ENCODE measurements at places on chromosomes 6 and 20.

DNA sequence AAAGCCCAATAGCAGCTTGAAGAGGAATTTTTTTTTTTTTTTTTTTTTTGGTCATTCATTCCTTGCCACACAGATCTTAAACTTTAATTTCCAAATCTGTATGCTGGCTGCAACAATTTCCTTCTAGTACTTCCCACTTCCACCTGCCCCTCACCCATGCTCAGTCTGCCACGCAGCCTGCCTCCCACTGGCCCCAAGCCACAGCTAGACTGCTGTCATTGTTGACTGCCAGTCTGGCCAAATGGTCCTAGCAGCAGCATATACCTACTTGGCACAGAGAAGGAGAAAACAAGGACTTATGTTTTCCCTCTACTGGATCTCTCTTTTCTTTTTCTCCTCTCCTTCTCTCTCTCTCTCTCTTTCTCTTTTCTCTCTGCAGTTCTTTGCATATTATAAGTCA, 118.3 kb upstream of the HEY2 start:
- DNase-seq, result no peak

- DNase-seq, result no peak
These were observed 147.8 kb downstream of the HS3ST5 start for GRCh38 chr6:114195027-114195365.

DNA sequence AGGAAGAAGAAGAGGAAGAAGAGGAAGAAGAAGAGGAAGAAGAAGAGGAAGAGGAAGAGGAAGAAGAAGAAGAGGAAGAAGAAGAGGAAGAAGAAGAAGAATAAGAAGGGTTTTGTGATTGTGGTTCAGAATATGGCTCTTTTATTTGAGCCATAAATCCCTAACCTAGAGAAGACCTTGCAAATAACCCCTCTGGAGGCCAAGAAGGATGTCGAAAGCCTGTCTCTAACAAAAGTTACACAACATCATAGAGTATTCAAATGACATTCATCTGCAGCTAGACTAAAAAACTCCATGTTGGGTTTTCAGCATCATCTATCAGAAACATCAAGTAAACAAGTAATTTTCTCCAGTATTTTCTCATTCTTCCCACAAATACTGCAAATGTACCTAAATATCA, 100.9 kb downstream of the RNASET2 start:
- DNase-seq, result no peak

DNA sequence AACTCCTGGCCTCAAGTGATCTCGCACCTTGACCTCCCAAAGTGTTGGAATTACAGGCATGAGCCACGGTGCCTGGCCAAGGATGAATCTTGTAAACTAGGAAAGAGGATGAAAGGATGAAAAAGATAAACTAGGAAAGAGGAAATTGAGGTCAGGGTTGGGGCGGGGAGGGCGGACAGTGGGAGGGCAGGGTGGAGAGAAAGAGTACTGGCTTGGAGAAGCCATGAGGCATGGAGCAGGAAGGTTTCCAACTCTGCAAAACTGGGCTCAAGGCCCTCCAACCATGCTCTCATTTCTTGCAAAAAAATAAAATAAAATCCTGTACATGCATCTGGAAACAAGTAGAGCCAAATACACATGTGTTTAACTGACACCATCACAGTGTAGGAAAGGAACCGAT, 256.6 kb upstream of the SGK1 start:
- no peak for DNase-seq

- DNase-seq, result no peak
These were observed 102.3 kb upstream of the MAP3K7 start for GRCh38 chr6:90689172-90689571.

- DNase-seq, result no peak
These were observed 11.5 kb upstream of the NFATC2 start for GRCh38 chr20:51553897-51554486.

DNA sequence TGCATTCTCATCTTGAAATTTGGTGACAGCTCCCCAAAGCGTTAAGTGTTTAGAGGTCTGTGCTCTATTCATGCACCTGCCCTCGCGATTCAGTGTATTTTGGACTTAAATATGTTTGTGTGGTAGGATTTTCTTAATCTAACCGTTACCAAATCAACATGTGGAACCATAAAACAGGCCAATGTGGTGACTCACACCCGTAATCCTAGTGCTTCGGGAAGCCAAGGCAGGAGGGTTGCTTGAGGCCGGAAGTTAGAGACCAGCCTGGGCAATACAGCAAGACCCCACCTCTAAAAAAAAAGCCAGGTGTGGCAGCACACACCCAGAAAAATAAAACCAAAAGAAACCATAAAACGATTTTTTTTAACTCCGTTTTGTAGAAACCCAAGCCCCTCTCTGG, 31.5 kb downstream of the PYGB start:
- no peak for DNase-seq

- DNase-seq, result no peak
These were observed 145.6 kb downstream of the DHX35 start for GRCh38 chr20:39107741-39108140.

DNA sequence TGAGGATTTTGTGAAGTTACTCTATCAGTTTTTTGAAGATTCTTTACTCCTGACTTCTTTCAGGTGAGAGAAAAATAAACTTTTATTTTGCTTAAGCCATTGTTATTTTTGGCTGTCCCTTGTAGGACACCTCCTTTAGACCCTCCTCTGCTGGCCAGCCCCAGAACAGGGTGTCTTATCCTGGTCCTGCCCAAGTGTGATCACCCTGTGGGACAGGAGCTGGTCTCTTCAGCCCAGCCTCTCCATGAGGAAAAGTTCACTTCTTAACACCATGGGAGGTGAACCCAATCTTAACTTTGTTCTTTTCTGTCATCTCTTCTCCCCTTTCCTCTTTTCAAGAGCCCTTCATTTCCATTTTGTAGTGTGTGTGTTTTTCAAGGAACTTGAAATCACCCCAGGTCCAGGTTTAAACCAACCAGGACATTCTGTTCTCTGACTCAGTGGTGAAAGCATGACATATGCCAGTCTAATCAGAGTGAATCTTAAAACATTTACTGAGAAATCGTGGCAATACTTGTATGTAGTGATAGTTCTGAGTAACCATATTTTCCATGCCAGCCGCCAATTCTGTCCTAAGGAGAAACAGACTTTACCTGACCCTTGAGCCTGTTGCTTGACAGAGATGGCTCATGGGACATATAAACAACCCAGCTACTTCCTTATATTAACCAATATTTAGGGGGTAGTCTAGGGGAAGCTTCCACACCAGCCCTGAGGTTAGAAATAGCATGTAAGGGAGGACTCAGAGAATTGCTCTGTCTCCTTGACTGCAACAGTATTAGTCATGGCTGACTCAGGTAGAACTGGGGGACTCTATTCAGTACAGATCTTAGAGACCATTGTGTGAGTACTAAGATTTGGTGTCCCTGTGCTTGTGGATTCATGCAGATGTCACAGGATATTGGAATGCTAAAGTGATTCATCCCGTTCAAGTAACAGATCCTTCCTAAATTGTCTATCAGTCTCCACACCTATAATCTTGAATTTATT, 48.8 kb downstream of the FLRT3 start:
- no peak for DNase-seq

DNA sequence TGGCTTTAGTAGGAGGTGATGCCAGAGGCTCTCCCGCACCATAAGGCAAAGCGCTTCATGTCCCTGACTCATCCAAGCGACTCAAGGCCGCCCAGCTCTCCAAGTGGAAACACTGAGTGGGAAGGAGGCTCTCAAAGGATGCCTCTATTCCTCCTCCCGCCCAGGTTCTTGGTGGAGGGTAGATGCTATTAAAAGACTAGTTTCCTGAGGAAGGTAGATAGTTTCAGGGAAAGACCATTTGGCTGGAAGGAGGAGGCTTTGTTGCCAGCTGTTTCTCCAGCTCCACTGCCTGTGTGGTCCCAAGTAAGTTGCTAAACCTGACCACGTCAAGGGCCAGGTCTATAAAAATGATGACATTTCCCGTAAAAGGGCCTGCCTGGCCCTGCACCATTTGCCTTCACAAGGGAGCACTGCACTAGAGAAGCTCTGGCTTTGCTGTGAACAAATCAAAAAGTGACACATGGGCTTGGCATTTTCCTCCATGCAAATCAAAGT, 48.2 kb downstream of the GMDS start:
- no peak for DNase-seq

GRCh38 chr20:54294094-54294493, 86.2 kb downstream of the PFDN4 start:
- DNase-seq, result no peak

GRCh38 chr6:119289651-119290050, 59.9 kb downstream of the MAN1A1 start:
- DNase-seq, result no peak

- DNase-seq, result no peak
These were observed 41.8 kb downstream of the RPRD1B start for GRCh38 chr20:38075161-38075998.

Measured in endodermal cell (in vitro differentiated cells).